ENCODE measurements at places on chromosomes 4 and X. TPM values are rescaled to one million over a fixed set of nuclear protein-coding genes. Genes with fewer than 3 reads are reported as not detected.

DCX gene
- total RNA-seq, result not detected

KLHL34 gene
- total RNA-seq, result not detected

PLS3 gene
- 157 TPM for total RNA-seq

SPATA4 gene
- not detected for total RNA-seq

HSFX3 gene
- not detected for total RNA-seq

TBC1D8B gene
- total RNA-seq, result 13.0 TPM

EPHA5 gene
- total RNA-seq, result 2.3 TPM

GAGE1 gene
- not detected for total RNA-seq

SULT1B1 gene
- 0.65 TPM for total RNA-seq

CXCL1 gene
- total RNA-seq, result 191 TPM

ARHGAP24 gene
- 41.2 TPM for total RNA-seq

ASMT gene
- total RNA-seq, result not detected

P2RY10 gene
- total RNA-seq, result not detected

GABRE gene
- 28.0 TPM for total RNA-seq

RNF128 gene
- total RNA-seq, result not detected

PABPC5 gene
- 1.6 TPM for total RNA-seq

USP27X gene
- 2.4 TPM for total RNA-seq

SHROOM3 gene
- 8.9 TPM for total RNA-seq

ANXA3 gene
- 20.6 TPM for total RNA-seq

AVPR2 gene
- not detected for total RNA-seq

SLC9B1 gene
- 0.72 TPM for total RNA-seq

PCDH19 gene
- 0.16 TPM for total RNA-seq

PAQR3 gene
- total RNA-seq, result 9.0 TPM

VSIG1 gene
- total RNA-seq, result 0.16 TPM

MAGEA12 gene
- not detected for total RNA-seq

G3BP2 gene
- total RNA-seq, result 101 TPM

SOD3 gene
- 32.6 TPM for total RNA-seq

All from cardiac atrium fibroblast (primary cell).